ENCODE measurements at places on chromosomes 13 and 19.
A peak's percentile ranks its signal among the peaks of the same experiment; 100 is the strongest.

DNA sequence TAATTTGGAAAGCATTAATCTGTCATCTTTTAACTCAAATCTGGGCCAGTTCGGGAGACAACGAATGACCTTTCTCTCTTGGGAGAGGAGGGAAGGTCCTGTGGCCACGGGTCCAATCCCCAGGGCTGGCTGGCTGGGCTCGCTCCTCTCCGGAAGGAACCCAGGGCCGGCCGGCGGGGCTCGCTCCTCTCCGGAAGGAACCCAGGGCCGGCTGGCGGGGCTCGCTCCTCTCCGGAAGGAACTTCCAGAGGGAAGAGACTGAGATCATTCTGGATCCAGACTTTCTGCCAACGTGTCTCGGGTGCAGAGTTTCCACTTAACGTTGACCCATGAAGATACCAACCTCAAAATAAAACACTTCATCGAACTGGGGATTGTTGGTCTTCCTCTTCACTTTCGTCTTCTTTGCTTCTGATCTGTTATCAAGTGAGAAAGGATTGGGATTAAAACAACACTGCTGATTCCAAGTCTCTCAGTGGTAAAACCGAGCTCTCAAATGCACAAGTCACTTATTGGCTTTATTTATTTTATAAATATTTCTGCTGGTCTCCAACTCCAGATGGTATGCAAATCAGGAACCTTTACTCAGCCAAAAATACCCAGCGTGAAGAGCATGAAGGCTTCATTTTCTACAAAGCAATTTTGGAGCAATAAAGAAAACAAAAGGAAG, 53.3 kb upstream of the C13orf46 start:
- no peak for DNase-seq

DNA sequence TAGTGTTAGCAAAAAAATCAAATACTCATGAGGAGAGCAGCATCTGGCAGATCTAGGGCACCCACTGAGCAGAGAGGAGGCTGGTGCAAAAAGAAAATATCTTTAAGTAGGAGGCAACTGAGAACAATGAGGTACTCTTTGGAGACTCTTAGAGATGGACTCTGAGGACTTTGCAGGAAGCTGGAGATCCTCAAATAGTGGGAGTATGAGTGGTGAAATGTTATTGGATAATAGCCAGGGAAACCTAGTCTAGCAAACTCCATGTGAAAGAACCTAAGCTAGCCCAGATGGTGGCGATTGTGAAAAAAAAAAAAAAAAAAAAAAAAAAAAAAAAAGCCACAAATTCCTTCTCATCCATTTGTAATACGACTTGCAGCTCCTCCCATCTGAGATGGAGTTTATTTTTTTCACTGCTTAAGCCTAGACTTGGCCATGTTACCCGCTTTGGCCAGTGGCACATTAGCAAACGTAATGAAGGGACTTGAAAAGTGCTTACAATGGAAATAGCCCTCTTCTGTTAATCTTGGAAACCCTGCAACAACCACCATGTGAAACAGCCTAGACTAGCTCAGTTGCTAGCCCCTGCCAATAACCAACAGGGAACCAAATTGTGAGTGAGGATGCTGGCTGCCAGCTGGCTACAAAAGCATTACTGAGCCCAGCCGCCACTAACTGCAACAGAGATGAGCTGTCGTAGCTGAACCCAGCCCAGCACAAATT, 476.2 kb downstream of the KLF12 start:
- DNase-seq: no peak

- no peak for DNase-seq
Measured at GRCh38 chr13:30108913-30109237, 198.5 kb downstream of the KATNAL1 start.

- no peak for DNase-seq
Measured at GRCh38 chr19:1668048-1668485, 15.7 kb upstream of the TCF3 start.

DNA sequence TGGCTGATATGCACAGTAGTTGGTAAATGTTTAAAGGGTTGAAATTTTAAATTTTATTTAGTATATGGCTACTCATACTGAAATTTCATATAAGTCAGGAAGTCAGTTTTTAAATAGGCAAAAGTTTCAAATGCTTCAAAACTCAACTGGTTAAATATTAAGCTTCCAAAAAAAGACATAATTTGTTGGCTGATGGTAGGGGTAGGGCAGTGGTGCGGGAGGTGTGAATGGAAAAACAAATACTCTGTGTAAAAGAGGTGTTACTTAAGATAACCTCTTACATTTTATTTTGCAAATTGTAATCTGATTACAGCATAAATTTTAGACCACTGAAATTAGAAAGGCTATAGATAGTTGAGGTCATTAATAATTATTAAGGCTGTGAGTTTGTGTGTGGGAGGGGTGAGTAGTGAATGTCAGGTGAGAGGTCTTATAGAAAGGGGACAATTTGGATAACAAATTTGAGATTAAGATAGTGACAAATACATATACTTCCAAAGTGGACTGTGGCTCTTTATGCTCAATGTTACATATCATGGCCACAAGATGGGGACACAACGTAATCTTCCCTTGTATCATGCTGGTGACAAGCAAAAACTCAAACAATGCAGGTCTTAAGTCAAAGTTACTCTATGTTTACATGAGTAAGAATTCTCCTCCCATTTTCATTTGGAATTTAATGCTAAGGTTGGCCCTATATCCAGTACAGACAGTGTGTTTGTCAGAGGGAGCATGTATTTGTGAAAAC, 36.6 kb upstream of the OXGR1 start:
- DNase-seq: peak; percentile 20

DNA sequence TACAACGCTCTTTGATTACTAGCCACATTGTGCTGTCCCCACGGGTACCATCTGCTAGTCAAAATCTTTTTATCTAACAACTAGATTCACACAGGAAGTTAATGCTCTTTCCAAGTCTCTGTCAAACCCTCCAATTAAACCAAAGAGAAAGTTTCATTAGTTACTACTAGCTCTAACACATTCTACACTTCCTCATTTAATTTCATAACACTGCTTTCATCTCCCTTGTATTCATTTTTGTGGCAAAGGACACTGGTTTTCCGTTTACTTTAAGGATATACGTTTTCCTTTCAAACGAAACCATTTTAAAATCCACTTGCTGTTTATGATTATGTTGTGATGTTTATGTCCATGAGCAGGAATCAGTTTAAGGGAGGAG, 5.3 kb downstream of the DYRK1B start:
- DNase-seq: no peak

DNA sequence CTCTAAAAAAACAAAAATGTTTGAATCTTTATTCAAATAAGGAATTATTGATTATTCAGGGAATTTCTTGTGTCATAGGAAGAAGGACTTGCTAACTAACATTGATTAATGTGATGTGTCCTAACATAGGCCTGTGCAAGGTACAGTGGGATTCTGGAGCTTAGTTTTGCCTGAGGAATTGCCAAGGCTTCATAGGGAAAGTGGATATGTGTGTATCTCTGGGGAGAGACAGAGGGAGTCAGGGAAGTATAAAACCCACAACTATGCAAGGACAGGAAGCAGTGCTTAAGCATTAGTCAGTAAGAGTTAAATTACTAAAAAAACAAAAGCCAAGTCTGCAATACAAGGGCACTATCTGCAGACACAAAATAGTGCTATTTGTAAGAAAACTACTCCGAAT, 59.6 kb downstream of the WDFY2 start:
- no peak for DNase-seq

DNA sequence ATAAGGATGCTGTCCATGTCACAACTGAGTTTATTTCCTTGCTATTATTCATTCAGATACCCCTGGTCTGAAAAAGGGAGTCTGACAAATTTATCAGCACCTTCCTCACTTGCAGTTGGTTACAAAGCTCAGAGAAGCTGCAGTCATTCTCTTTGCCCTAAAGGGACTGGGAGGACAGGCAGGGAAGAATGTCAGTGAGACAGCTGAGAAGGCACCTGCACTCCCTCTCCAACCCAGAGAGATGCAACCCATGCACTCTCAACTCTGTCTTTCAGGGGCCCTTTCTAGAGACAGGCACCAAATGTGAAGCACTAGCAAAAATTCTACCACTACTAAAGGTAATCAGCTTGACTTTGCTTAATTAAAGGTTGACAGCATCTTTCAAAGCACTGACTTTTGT, 83.3 kb downstream of the CRYL1 start:
- no peak for DNase-seq

- no peak for DNase-seq
Measured at GRCh38 chr13:113116871-113117271, 5.7 kb upstream of the F10 start.

GRCh38 chr13:72808917-72809500, 27.1 kb downstream of the PIBF1 start:
- peak; percentile 3 for DNase-seq

DNA sequence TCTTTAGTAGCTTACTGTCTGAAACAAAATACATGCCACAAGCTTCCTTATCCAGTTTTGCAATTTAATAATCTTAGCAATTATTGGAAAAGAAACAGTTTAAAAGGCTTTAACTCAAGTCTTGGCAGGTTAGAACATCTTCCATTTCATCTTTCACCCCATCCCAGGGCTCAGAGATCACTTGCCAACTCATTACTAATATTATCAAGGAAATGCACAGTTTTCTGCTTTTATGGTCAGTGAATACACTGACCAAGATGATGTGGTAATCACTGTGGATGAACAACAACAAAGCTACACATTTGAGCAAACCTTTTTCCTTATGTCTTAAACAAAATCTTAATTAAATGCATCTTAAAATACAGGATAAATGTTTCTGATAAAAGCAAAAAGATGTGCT, 48.0 kb upstream of the ITM2B start:
- no peak for DNase-seq

DNA sequence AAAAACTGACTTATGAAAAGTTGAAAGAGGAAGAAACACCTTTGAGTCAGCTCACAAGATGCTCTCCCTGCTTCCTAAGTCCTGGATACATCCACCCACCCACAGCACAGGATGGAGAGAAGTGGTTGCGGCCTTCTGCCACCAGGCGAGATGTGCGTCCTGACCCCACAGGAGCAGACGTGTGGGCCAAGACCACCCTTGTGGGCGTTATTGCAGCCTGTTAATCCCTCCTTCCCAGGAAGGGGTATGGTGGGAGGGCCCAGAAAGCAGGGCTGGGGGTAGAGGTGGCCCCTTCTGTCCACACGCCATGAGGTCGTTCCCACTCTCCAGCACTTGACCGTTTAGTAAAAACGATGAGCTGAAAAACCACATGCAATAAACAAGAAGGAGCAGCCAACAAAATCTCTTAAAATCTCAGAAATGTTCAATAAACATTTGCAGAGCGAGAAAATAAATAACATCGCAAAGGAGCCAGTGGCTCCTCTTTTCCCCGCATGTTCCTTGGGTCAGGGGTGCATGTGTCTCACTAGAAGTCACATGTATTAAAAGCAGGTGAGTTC, 2.4 kb upstream of the AKAP8L start:
- DNase-seq: no peak

DNA sequence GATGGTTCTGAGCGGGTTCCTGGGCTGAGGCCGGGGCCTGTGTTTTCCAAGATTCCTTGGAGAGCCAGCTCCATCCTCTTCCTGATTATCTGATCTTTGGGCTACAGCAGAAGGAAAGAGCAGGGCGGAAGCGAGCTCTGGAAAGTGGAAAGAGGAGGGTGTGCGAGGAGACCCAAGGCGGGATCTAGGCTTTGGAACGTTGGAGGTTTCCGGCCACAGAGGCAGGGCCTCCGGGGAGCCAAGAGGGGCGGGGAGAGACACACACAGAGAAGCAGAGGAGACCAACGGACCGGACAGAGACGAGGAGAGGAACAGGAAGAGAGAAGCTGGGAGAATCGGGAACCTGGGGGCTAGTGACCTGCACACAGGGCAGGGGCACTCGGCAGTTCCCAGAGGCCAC, at the start of gene CLEC11A:
CLEC11A (plus strand) TSS at position 296 of the 400 bp plus-strand sequence. CDS start 162 bp downstream, outside the sequence.
- DNase-seq: no peak

GRCh38 chr19:15381429-15381828, 1.8 kb upstream of the AKAP8 start:
- no peak for DNase-seq

- no peak for DNase-seq
Measured at GRCh38 chr13:50249144-50249521, 233.9 kb downstream of the KCNRG start.

- no peak for DNase-seq
Measured at GRCh38 chr19:32186542-32187330, 158.7 kb upstream of the ZNF507 start.

DNA sequence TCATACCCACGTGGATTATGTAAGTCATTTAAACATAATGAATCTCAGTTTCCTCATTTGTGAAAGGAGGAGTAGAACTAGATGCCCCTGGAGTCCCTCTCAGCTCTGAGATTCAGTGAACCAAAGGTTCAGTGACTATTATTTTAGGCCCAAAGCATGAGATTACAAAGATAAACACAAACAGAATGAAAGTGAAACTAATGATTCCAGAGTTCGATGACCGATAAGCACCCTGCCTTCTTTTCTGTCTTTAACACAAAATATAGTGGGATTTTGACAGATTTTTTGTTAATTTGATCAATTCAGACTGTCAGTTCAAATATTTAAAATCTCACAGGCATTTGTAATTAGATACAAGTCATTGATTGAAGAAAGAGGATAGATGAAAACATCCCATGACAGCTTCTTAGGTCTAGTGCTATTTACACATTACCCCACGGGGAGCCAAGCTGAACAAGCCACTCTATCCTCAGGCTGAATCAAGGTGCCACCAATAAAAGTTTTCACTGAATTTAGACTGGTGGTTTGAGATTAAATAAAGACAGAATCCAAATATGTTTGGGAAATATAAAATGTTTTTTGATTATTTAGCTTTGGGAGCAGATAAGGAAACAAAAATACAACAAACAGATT, 64.6 kb upstream of the RAP2A start:
- DNase-seq: no peak

- DNase-seq: no peak
Measured at GRCh38 chr19:19445911-19446361, 40.5 kb downstream of the GATAD2A start.

GRCh38 chr13:48624858-48625257, 28.9 kb upstream of the CYSLTR2 start:
- DNase-seq: no peak

- DNase-seq: no peak
Measured at GRCh38 chr19:38079926-38080380, 144.1 kb downstream of the DPF1 start.
